AG09309 (cell line): ENCODE measurements at places on chromosomes 5 and 9.

- DNase-seq = no peak
Observed at GRCh38 chr9:3740690-3741419, 215.1 kb upstream of the RFX3 start.

DNA sequence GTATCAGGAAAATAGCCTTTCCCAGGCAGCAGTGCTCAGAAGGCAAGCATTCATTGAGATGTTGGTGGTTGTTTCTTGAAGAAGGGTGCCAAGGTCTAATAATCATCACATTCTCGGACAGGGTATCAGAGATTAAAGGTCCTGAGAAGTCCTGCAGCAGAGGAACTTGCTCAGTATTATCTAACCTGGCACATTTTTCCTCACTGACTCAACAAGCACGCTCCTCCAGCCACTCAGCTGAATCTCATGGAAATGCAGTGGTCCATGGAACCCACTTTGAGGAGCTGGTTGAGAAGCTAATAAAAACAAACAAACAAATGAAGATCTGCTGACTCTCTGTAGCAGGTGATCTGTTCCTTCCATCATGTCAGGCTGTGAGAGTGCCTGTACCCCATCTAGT lies 35.3 kb upstream of the ICE1 start:
- DNase-seq = no peak

DNA sequence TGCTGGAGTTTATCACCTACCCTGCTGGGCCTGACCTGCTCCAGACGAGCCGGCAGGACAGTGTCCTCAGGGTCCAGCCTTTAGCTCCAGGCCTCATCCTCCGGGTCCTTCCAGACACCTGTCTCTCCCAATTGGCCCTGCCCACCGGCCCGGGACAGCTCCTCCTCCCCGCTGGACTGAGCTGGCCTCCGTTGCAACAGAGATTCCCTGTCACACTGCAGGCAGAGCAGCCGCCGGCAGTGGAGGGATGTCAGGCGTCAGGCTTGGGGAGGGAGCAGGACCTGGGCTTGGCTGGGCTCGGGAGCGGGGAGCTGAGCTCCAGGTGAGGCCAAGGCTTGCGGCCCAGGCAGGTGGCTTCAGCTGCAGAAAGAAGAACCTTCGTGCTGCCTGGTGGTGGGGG lies 1.7 kb downstream of the KCNT1 start:
- no peak for DNase-seq

DNA sequence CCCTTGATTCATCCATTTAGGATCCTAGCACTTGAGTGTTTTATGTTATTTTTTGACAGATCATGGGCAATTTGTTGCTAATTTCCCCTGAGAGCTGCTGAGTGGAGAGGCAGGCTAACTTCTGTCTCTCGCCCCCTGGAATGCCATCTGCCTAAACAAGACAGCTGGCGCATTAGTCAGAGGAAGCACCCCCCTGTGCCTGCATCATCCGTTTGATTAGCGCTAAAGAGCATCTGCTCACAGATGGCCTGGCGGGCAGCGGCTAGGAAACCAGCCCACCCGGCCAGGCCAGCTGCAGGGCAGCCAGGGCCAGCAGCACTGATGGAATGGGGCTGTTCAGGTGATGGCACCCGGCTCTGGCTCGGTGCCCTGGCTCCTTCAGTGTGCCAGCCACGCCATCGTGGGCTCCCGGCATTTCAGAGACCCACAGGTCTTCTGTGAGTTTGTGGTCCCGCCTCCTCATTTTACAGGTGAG lies 22.9 kb upstream of the ASS1 start:
- peak; percentile 45 for DNase-seq

- no peak for DNase-seq
Observed at GRCh38 chr5:127313379-127313778, 22.8 kb downstream of the MEGF10 start.

DNA sequence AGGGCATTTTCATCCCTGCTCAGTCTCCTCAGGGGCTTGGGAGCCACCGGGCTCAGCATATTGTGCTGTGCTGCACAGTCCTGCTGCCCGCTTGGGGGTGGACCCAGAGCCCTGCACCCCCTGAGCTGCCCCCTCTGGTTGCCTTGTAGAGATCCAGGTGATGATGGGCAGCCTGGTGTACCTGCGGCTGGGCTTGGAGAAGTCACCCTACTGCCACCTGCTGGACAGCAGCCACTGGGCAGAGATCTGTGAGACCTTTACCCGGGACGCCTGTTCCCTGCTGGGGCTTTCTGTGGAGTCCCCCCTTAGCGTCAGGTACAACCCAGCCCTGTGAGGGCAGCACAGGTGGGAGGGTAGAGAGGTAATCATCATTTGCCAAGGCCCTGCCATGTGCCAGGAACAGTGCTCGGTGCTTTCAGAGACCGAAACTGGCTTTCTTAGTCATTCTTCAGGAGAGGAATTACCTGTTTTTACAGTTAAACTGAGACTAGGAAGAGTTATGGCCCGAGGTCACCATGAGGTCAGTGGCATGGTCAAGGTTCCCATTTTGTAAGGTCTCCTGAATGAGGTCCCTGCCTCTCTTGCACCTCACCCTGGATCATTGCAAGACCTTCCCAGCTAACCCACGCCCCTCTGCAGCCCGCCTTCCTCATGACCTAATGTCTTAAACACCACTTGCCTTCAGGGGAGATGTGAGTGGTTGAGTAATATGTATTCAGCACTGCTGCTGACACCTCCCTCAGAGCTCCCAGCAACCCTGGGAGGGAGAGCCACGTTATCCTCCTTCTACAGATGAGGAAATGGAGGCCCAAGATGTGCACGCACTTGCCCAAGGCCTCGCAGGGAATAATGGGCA lies 7.5 kb downstream of the NHP2 start:
- no peak for DNase-seq

DNA sequence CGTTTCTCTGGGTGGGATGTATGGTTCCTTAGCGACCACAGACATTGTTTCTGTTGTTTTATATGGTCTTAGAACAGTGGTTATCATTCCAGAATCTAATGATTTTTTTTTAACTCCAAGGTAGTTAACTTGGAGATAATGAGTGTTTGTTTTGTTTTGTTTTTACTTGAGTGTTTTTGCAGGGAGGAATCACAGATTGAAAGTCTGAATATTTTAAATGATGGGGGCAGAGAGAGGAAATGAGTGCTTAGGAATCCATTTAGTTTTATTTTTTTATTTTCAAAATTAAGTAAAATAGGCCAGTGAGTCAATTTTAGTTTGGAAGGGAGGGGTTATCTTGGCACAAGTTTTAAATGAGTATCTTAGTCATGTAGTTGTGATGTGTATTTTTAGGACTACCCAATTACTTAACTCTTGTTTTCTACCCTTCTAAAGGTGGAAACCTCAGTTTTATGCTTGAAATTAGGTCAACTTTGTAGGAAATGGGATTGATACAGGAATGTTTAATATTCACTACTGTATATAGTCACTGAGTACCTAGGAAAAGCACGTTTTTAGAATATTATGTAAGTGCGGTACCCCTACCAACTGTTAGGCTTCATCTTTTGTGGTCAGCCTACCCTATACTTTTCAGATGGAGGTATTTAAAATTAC lies 2.0 kb downstream of the UBE2R2 start:
- DNase-seq = peak; percentile 7

DNA sequence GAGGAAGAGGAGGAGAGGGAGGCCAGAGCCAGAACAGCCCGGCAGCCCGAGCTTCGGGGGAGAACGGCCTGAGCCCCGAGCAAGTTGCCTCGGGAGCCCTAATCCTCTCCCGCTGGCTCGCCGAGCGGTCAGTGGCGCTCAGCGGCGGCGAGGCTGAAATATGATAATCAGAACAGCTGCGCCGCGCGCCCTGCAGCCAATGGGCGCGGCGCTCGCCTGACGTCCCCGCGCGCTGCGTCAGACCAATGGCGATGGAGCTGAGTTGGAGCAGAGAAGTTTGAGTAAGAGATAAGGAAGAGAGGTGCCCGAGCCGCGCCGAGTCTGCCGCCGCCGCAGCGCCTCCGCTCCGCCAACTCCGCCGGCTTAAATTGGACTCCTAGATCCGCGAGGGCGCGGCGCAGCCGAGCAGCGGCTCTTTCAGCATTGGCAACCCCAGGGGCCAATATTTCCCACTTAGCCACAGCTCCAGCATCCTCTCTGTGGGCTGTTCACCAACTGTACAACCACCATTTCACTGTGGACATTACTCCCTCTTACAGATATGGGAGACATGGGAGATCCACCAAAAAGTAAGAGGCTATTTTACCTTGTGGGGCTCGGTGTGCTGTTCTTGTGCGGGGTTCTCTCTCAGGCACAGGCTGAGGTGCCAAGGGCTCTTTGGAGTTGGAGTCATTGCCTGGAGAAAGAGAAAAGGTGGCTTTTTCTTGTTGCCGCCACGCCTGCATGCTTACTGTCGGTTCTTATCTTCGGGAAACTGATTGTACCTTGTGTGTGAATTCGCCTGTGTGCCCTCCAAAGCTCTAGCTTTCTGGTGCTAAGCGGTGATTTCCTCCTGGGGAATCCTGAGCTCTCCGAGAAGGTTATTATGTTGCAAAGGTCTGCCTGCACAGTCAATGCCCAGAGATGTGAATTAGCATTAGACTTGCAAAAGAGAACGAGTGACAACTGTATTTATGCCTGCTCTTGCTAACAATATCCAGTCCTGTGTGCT lies at the start of gene ISL1:
Gene ISL1, plus strand, starts transcription at position 318 of the 991 bp plus-strand sequence. Its CDS starts 224 bp downstream, at position 542.
- peak; percentile 18 for DNase-seq

- DNase-seq = no peak
Observed at GRCh38 chr5:68316469-68316868, 100.9 kb downstream of the PIK3R1 start.

DNA sequence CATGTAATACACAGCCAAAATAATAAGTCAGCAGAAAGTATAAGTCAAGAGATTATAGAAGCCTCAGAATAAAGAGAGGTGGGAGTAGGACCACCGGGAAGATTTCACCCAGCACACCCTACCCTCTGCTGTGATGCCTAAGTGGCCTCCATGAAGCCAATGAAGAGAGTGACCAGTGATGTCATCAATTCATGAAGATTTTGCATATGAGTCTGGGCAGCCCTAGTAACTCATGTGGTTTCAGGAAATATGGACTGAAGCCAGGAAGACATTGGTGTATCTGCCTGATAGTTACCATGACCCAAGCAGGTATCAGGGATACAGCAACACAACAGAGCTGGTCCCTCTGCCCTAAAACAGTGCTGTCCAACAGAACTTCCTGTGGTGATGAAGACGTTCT lies 135.3 kb downstream of the ADAMTS12 start:
- DNase-seq = no peak

DNA sequence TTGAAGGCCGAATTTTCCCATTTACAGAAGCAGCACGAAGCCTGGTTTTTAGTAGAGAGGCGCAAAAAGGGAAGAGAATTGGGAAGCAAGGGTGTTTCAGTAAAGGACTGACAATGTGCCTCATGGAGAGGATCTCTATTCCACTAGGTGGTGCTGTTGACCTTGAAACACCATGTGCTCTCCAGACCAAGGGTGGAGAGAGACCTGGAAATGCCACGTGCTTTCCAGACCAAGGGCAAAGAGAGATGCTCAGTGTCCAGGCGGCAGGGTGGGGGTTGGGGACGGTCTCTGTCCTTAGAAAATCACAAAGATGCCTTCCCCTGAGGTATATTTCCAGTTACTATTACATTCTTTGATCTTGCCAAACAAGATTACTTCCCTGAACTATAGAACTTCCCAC lies 425.3 kb downstream of the CSNK1G3 start:
- peak; percentile 37 for DNase-seq

GRCh38 chr5:132467287-132467984 lies 23.1 kb downstream of the IRF1 start:
- no peak for DNase-seq

- no peak for DNase-seq
Observed at GRCh38 chr9:113503613-113504211, 40.2 kb downstream of the RGS3 start.

GRCh38 chr5:103428411-103428871 lies 134.1 kb downstream of the NUDT12 start:
- DNase-seq = no peak

DNA sequence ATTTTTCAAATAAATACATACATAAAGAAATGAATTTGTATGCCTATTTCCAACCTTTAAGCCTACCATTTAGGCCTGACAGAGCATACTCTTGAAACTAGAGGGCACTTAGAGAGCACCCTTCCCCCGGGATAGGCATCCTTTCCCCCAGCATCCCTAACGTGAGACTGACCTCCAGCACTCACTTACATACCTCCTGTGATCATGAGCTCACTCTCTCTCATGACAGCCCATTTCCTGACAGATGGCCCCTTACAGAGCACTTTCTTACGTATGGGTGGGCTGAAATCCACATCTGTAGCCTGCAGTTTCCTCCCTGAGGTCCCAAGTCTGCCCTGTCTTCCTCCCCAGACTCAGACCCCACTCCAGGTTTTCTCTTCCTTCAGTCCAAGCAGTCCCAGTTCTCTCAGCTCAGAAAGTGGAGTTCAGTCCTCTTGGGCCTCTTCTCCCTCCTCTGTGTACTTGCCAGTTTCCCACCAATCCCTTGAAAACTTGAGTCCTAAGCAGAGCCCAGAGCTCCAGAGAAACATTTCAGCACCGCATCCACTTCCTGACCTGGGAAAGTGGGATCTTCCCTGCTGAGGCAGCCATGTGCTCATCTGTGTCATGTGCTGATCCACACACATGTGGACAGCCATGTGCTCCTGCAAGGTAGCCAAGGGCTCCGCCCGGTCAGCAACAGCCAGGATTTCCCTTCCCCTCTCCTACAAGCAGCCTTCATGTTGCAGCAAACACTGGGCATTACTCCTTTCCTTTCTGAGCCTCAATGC lies 2.2 kb upstream of the CDX1 start:
- DNase-seq = no peak

- DNase-seq = no peak
Observed at GRCh38 chr5:108857905-108858304, 110.2 kb downstream of the FER start.

DNA sequence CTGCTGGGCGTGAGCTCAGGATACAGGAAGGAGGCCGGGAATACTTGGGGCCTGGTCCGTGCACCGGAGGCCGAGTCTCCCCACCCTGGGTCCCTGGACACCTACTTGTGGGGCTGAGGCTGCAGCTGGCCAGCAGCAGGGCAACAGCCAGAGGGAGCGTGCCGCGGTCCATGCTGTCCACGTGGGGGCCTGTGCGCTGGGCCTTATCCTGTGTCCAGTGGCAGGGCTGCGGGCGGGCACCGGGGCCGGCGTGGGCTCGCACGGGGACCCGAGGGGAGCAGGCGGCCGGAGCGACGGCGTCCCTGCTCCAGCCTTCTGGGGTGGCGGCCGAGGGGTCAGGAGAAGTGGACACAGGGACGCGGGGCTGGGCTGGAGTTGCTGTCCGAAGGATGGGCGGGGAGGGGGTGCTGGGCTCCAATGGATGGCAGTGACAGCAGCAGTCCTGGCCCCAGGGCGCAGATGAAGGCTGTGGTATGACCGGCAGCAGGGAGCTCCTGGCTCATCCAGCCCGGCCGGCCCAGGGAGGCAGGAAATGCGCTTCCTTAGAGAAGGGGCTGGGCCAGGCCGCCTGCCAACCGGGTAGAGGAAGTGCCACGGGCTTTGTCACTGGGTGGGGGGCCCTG lies at the start of gene ENG:
Gene ENG, minus strand, starts transcription at position 475 of the 623 bp plus-strand sequence. Its CDS starts 303 bp downstream, at position 172.
- no peak for DNase-seq

- no peak for DNase-seq
Observed at GRCh38 chr9:117412841-117413240, 2.0 kb downstream of the ASTN2 start.

DNA sequence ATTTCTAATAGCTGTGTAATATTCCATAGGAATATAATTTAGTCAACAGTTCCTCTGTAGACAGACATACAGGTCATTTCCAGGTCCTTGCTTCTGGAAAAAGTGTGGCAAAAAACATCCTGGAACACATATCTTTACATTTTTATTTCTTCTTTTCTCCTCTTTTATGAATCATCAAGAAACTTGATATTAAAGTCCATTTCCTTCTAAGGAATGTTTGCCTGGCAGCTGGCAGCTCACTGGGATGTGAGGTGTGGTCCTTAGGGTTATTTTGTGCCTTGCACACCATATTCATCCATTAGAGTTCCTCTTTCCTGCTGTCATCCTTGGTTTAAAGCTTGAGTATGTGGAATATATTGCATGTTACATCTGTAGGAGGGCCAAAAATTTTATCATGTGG lies 122.0 kb downstream of the GALNT10 start:
- DNase-seq = no peak

GRCh38 chr5:178630475-178630930 lies 3.7 kb upstream of the CLK4 start:
- no peak for DNase-seq
